Neural crest cell (in vitro differentiated cells): ENCODE measurements at places on chromosomes 3 and 15.

- DNase-seq: no peak
Observed at GRCh38 chr3:139289860-139290524, 53.8 kb upstream of the MRPS22 start.

- no peak for DNase-seq
Observed at GRCh38 chr15:22872936-22873701, 34.7 kb downstream of the NIPA2 start.

- no peak for DNase-seq
Observed at GRCh38 chr3:124456506-124456905, 273.7 kb upstream of the UMPS start.

- no peak for DNase-seq
Observed at GRCh38 chr15:65630760-65631159, 9.0 kb downstream of the SLC24A1 start.

GRCh38 chr3:25304916-25305315 is 123.1 kb upstream of the RARB start:
- DNase-seq: no peak

DNA sequence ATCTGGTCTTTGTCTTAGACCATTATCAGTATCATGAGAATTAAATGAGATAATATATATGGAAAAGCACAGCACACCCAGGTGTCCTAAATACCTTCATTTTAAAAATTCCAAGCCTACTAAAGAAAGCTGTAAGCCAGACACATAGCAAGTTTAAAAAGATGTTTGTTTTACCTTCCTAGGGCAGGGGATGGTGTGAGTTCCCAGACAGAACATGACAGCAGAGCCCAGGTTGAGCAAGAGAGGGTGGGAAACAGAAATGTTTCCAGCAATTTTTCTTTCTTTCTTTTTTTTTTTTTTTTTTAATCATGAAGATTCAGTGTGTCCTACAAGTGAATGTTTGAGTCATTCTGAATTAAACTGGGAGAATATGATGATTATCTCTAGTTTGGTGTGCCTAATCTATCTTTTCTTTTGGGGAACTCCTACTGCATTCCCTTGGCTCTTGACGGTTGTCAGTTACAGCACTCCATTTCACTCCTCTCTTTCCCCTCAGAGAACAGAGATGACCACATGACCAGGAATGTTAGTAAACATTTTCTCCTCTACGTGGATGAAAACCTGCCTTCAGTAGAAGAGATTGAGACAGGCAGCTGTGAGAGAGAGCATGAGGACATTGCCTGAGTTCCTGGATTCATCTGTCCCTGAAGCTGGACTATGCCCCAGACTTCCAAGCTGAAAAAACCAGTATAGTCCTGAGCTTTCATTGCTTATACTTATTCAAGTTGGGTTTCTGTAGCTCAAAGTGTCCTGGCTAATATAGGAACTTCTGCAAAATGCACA is 54.5 kb upstream of the ARL14 start:
- DNase-seq: no peak

DNA sequence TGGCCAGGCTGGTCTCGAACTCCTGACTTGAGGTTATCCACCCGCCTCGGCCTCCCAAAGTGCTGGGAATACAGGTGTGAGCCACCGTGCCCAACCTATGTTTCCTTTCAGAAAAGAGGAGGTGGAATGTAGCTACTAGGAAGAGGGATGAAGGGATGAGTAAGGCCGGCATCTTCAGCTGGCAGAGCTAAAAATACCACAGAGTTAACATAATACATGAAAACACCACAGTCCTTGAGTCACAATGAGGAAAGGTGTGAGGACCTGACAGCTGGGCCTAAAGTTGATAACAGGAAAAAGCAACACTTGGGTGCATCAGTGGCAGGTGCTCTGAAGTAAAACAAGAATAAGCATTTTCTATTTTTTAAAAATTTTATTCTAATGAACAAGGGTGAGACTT is 392.2 kb downstream of the DIPK2A start:
- DNase-seq: no peak
